ENCODE measurements at places on chromosomes 1 and 21. TPM values are rescaled to one million over a fixed set of nuclear protein-coding genes. Genes with fewer than 3 reads are reported as not detected.

KCNE2 gene
- not detected for total RNA-seq

MCOLN2 gene
- 2.7 TPM for total RNA-seq

OR2T6 gene
- not detected for total RNA-seq

ACTN2 gene
- under 0.01 TPM for total RNA-seq

SMIM1 gene
- 0.55 TPM for total RNA-seq

IFFO2 gene
- total RNA-seq: 7.6 TPM

IGSF3 gene
- total RNA-seq: 0.37 TPM

FCRL2 gene
- not detected for total RNA-seq

Measured in uterine smooth muscle cell (primary cell).